ENCODE measurements at places on chromosomes 6 and 20.

GRCh38 chr6:149223120-149223903 is 94.2 kb upstream of the TAB2 start:
- no peak for DNase-seq

DNA sequence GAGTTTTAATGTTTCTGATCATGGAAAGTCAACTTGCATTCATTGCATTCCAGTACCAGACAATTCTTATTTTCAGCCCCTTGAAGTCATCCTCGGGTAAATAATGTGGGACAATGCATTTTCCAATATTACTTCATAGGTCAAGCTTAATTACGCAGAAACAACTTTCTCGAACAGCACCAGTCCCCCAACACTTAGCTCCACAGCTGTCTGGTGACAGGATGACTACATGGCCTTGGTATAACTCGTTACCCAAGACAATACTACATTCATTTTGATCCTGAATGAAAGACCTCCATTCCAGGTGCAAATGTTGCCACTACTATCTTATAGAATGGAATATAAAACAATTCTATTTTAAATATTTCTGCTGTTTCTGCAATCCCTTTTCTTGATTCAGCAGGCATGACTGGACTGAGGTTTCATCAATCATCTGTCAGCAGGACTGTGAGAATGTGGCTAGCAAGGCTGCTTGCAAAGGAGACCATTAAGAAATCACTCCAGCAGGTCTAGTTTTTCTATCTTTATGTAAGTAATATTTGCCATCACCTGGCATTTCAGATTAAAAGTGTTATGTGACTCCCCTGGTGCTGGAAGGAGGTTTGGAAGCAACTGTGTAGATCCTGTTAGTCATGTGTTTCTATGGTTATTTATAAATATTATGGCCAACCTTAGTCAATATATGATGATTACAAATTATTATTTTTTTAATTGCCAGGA is 147.9 kb downstream of the HAO1 start:
- no peak for DNase-seq

- no peak for DNase-seq
Measured at GRCh38 chr6:167555836-167556235, 230.9 kb downstream of the TTLL2 start.

- no peak for DNase-seq
Measured at GRCh38 chr20:33169176-33169794, 1.3 kb downstream of the BPIFA2 start.

- DNase-seq: no peak
Measured at GRCh38 chr20:57693670-57694329, 16.0 kb downstream of the PMEPA1 start.

GRCh38 chr6:21612067-21612745 is 18.7 kb downstream of the SOX4 start:
- no peak for DNase-seq

- no peak for DNase-seq
Measured at GRCh38 chr6:24738741-24739140, 19.8 kb upstream of the C6orf62 start.

GRCh38 chr20:45358282-45359068 is 4.5 kb upstream of the SYS1 start:
- DNase-seq: no peak

DNA sequence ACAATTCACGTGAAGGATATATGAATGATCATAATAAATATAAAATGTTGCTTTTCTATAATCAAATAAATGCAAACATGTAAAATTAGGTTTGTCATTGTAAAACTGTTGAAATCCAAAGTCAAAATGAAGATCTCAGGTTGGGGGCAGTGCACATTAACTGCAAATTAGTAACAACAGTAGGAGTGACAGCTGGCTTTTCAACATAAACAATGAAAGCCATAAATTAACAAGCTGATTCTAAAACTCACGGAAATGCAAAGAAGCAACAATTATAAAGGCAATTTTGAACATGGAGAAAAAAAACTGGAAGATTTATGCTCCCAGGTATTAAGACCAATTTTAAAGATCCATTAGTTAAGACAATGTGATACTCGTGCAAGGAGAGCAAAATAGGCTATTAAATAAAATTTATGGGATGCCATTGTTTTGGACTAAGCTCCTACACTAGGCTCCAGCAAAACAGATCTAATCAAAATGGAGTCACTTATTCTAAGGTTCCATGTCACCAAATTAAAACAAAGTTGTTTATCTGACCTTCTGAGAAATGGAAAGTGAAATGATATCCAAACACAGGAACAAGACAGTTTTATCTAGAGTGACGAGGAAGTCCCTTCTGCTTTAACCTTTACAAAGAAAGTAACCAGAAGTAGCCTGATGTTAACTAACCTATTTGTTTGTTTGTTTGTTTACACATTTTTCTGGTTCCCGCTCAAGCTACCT is 770.8 kb downstream of the EPHA7 start:
- no peak for DNase-seq

GRCh38 chr20:62724692-62725595 is 16.3 kb downstream of the NTSR1 start:
- no peak for DNase-seq

DNA sequence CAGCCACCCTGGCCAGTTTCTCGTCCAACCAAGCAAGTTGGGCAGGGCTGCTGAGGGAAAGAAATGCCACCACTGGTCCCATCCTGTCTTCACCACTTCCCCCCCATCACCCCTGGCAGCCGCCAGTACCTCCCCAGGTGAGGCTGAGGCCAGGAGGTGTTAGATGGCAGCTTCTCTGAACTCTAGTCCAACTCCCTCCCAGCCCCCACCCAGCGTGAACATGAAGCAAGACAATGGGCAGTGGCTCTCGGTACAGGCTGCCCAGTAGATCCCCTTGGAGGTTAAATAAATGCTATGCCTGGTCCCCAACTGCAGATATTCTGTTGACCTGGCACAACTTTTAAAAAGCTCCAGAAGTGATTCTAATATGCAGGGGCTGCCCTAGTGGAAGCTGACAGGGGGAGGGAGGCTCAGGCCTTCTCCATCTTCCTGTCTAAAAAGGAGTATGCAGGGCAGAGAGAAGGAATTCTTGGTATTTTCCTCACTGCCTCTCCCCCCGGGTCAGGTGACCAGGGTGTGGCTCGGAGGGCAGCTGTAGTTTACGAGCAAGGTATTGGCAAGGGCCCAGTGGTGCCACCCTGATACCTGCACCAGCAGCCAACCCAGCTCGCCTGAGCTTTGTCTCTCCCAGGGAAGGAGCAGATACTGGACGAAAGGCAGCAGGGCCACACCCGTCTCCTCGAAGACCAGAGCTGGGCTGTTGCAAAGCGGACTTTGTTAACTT is 25.7 kb downstream of the KCNK5 start:
- no peak for DNase-seq

GRCh38 chr6:2842139-2842552 is 483 bp upstream of the SERPINB1 start:
- no peak for DNase-seq

- DNase-seq: no peak
Measured at GRCh38 chr6:122657601-122658000, 47.4 kb downstream of the PKIB start.

DNA sequence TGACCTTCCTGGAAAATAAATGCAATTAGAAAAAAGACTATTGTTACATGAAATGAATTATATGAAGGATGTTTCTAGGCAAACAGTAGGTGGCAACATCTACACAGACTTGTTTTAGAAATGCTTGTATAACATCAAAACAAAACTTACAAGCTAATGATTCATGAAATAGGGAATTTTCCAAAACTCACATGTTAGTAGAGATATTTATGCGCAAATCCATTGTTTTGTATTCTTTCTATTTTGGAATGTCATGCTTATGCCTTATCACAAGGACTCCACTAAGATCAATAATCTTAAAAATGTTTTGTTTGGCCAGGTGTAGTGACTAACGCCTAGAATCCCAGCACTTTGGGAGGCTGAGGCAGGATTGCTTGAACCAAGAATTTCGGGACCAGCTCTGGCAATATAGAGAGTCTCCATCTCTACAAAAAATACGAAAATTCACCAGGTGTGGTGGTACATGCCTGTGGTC is 32.3 kb upstream of the LGSN start:
- no peak for DNase-seq

GRCh38 chr20:18717062-18717461 is 96.5 kb upstream of the SCP2D1 start:
- DNase-seq: no peak

DNA sequence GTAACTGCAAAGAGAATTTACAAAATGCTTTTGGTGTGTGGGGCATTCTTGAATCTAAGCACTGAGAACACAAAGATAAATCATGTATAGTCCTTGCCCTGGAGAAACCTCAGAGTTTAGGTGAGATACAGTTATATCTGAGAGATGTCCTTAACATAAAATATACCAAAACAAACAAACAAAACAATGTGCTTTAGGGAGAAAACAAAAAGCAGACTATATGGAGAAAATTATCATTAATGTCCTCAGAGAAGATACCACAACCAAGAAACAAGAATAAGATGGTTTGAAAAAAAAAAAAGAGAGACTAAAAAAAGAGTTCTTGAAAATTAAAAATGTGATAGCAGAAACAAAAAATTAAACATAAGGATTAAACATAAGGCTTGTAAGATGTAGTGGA is 8.0 kb downstream of the KIF13A start:
- no peak for DNase-seq

DNA sequence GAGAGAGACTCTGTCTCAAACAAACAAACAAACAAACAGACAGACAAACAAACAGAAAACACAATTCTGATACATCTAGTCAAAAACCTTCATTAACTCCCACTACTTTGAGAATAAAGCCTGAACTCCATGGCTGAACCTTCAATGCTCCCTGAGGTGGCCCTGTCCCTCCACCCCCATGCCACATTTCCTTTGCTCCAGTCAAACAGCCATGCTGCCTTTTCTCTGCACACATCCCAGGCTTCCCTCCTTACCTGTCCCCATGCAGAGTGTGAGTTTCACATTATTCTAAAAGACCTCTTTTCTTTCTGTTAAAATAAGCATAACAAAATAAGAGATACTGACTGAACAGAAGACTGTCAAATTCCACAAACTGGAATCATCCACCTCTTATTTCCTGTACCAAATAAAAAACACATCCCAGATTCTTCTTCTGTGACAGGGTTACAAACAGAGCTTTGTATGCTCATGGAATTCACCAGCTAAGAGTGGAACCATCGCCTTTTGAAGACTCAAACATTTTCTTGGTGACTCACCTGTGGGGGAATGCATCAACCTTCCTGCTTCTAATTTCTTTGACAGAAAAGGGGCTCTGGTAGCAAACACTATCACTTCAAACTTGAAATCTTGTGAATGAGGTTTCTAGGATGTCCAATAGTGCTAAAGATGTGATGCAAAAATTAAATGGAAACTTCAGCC is 71.0 kb upstream of the SLC22A16 start:
- no peak for DNase-seq

- DNase-seq: no peak
Measured at GRCh38 chr6:31896856-31897611, 464 bp downstream of the EHMT2 start.

- no peak for DNase-seq
Measured at GRCh38 chr6:49787176-49787575, at the start of gene PGK2. TSS of gene PGK2 (minus strand) at chr6:49787285. CDS start at chr6:49787187, 98 bp downstream.

DNA sequence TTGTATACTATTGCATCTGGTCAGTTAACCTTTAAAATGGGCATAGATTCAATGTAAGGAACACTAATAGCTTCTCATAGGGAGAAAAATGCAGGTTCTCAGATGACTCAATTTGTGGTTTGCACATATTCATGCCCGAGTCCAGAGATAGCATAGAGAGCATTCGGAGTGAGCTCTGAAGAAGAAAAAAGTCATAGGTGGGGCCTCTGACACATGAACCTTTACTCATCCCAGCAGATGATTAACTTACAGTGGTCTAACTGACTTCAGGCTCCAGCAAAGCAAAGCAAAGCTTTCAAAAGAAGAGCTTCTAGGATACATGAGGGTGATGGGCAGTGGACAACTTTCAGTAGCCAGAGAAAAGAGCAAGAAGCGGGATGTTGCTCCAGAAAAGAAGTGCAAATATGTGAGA is 55.3 kb upstream of the BTN3A2 start:
- DNase-seq: no peak

DNA sequence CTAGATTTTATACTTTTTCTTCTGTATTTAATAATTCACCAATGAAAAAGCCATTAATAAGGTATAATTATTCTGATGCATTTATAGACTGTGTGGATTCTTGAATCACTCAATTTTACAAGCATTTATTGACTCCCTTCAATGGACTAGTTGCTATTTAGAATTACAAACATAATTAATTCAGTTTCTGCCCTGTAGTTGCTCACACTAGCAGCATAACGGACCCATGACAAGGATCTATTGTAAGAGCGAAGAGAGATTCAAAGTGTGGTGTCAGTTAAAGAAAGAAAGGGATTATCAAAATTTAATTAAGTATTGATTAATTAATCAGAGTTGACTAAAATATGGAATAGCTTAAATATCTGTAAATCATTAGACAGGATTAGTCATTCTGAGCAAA is 602.6 kb upstream of the PTCHD4 start:
- no peak for DNase-seq

DNA sequence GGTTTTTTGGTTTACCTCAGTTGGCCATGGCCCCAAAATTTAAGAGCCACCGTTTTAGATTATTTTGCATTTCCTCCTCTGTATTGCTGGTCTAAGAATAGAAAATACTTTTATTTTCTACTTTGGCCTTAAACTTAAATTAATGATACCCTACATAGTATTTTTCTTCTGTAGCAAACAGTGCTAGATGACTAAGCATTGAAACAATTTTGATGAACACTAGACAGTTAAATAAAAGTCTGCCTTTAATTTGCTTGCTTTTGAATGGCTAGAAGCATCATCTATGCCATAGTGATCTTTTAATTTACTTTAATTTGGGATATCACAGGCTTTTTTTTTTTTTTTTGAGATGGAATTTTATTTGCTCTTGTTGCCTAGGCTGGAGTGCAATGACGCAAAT is 106.4 kb downstream of the CD109 start:
- no peak for DNase-seq

GRCh38 chr6:17741507-17741906 is 34.8 kb upstream of the NUP153 start:
- DNase-seq: no peak

Measured in stimulated activated CD4-positive, alpha-beta T cell treated with anti-CD3 and anti-CD28 coated beads, Interleukin-12 subunit alpha, Interleukin-12 subunit beta, amount 100 ng/mL, for 24 hours (primary cell).